ENCODE measurements at places on chromosomes 7 and 10.

DNA sequence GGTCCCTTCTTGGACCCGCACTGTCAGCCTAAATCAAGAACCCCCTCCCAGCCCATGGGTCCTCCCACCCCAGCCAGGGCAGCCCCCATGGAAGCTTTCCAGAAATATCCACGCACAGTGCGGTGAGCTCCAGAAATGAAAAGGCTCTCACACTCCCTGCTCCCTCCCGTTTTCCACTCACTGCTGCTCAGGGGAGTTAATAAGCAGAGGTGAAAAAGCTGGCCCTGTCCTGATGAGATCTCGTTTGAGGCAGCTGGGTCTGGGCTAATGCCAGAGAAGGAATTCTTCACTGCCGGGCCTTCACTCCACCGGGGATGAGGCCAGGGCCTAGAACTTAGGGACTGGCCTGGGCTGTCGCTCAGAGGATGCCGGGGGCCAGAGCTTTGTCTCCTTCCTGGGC, 102.2 kb downstream of the ZMIZ1 start:
- no peak for DNase-seq

GRCh38 chr7:138838166-138838565, 40.2 kb upstream of the ATP6V0A4 start:
- DNase-seq, result no peak

DNA sequence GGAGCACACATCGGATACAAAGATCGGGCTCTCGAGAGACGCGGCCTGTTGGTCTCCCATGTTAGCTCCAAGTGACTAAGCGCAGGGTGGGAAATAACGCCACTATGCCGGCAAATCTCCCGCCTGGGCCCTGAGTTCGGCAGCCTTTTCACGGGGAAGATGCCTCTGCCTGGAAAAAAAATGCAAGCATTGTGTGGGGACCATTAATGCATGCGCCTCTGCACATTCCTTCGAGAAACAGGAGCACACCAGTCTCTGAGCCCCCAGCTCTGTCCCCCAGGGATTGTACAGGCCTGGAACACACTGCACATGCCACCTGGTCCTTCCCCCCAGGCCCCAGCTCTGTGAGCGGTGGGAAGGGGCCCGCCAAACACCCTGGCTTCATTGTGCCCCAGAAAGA, 44.1 kb downstream of the FBXW4 start:
- DNase-seq, result no peak

GRCh38 chr10:129308953-129309564, 158.0 kb upstream of the MGMT start:
- DNase-seq, result no peak

DNA sequence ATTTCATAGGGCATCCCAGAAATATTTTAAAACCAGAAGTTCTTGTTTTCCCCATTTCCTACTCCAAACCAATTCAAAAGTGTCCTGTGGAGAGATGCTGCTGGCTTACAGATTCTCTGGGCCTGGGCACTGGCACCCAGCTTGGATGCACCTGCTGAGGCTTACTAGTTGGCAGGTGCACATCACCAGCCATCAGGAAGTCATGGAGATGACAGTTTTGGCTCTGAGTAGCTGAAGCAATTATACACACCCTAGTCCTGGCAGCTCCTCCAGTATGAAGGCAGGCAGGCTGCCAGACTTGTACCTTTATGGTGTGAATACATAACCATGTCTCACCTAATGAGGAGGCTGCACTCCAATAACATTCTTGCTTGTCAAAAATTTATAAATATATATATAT, 276.6 kb upstream of the GHITM start:
- no peak for DNase-seq

DNA sequence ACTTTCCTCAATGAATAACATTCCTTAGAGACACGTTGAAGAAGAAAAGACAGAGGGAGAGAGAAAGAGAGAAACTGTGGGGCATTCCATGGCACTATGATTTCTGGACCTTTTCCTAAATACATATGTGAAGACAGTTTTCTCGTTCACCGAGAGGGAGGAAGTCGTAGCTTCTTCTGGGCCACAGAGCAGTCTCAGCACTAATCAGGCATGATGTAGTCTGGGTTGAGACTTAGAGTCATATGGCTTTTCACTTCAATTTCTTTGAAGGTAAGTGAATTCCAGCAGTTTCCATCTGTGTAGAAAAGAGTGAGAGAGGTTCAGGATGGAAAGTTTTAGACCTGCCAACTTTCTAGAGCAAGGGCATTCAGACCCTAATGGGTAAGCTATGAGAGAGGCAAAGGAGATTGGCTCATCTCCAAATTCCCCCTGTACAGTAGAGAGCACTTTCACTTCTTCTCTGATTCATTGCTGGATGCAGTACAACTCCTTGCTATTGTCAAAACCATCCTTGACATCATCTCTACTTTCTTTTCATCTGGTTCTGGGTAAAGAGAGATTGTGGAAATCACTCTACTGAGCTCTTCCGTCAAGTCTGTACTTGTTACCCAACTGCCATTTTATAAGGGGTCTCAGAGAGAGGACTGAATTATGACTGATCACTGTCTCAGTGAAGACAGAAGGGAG, 31.5 kb upstream of the OR9A4 start:
- DNase-seq, result no peak

DNA sequence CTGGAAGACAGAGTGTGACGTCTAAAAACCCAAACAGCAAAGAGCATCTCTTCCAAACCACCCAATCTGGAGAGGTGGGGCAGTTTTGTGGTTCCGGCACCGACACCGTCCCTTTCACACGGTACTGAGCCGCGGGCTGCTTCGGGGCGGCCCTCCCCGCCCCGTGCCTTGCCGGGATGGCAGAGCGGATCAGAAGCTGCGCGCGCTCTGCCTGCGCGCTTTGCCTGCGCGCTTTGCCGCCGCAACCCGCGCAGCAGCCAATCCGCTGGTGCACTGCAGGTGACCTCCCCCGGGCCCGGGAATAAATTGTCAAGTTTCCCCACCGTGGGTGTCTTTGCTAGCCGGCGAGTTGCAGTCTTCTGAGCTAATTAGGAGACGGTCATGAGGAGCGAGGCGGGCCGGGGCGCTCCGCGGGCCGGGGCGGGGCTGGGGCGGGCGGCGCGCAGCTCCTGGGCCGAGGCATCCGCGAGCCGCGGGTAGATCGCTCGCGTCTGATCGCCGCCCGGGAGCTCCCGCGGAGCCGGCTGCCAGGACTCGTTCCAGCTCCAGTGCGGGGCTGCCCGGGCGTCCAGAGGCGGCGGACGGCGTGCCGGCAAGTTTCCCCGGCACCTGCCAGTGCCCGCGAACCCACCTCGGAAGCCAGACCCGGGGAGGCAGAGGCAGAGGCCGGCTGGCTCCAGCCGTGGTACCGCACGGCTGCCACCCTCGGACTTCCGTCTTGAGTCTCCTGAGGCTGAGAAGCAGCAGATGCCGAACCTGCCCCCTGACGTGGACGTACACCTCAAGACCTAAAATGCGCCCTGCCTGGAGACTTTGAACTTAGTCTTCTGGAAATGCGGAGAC, 536.0 kb upstream of the GALNT17 start:
- no peak for DNase-seq

DNA sequence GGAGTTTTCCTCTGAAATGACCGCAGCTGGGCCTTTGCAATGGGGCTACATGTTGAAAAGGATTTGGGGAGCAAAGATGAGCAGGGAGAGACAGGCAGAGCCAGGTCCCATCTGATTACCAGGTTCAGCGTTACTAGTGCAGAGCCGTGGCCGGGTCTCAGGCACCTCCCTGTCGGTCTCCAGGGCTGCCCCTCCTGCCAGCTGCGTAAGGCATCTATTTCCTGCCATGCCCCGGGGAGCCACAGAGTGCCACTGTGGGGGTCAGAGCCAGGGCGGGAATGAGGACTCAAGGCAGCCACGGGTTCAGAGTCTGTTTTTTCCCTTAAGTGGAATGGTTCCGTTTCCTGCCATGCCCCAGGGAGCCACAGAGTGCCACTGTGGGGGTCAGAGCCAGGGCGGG, 382.6 kb upstream of the SHH start:
- no peak for DNase-seq

DNA sequence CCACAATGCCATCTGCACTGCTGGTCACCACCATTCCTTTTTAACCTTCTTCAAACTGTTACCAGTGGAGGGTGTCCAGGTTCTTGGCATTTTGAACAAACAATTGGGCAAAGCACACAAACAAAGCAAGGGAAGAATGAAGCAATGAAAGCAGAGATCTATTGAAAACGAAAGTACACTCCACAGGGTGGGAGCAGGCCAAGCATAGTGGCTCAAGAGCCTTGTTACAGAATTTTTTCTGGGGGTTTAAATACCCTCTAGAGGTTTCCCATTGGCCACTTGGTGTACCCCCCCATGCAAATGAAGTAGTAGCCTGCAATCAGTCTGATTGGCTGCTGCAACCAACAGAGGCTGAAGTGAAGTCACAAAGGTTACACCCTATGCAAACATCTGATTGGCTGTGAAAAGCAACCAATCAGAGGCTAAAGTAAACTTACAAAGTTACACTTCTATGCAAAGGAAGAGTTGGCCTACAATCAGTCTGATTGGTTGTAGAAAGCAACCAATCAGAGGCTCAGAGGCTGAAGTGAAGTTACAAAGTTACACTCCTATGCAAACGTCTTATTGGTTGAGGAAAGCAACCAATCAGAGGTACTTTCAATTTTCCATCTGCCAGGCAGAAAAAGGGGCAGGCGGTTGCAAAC, 103.2 kb upstream of the WAC start:
- no peak for DNase-seq
